Vagina (tissue), 2 donors: ENCODE measurements at places on chromosomes 16 and 17.

DNA sequence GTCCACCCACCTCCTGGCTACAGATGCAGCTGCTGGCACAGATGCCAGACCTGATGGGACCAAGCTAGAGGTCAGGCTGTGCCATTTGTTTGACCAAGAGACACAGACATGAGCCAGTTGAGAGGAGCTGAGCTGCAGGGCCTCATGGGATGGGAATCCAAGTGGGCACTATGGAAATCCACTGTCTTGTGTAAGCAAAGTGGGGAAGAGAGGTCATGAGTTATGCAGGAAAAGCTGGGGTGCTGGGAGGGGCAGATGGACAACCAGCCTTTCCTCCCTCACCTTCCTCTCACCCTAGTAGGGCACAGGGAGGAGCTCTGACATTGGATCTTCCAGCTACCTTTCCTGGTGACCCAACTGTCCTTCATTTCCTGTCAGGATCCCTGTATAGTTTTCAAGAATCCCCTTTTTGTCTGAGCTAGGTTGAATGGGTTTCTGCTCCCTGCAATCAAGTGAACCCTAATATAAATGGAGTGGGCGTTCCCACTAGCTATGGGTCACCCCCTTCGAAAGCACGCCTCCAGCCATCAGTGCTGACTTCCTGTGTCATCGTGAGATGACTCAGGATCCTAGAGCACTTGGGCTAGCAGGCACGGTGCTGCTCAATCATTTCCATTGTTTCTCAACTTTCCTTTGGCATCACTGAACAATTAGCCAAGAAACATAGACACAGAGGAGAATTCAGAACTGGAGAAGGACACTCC is 13.6 kb downstream of the ATPAF2 start:
- DNase-seq, result no peak

DNA sequence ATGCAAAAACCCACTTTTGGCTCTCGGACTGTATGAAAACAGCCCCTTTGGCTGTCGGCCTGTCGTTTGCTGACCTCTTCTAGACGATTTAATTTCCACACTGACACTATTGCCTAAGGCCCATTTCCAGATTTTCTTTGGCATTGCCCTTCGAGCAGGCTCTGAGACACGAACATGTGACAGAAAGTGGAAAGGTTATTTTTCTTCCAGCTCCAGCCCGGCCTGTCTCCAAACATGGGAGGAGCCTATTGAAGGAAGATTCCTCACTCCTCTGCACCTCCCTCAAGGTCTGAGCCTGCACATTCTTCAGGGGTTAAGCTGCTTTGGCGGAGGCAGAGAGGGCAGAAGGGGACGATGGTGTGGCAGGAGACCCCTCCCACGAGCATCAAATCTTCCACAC is 85.9 kb upstream of the FOXF1 start:
- DNase-seq, result no peak

GRCh38 chr16:87235810-87236515 is 81.2 kb downstream of the C16orf95 start:
- DNase-seq, result no peak

GRCh38 chr17:2054512-2055291 is at the start of gene HIC1:
Gene HIC1, plus strand, starts transcription at chr17:2055103. Its CDS starts 1,588 bp downstream, at chr17:2056691.
- DNase-seq, result no peak

DNA sequence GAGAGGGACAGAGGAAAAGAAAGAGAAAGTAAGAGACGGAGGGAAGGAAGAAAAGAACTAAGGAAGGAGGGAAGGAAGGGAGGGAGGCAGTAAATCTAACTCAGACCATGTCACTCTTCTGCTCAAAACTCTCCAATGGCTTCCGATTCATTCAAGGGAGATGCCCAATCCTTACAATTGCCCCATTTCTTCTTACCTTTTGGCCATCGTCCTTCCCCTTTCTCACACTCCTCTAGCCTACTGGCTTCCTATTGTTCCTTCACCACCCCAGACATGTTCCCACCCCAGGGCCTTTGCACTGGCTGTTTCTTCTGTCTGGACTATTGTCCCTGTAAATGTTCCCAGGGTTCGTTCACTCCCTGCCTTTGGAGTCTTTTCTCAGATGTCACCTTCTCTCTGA is 72.3 kb downstream of the TOX3 start:
- DNase-seq, result no peak

DNA sequence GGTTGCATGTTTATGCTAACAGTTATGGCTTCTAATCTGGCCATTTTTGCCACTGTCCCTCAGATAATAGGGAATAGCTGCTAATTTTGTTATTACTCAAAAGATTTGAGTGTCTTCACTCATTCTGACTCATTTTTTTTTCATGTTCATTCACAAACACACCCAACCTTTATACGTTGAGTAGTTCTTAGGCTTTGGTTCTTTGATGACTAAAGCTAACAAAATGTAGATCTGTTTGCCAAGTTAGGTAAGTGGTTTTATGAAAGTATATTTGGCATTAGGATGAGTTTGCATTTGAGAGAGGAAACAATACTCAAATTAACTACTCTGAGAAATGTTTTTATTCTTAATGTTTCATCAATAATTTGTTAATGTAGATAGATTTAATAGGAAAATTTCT is 3.6 kb downstream of the MAP2K4 start:
- no peak for DNase-seq
